Activated naive CD4-positive, alpha-beta T cell (primary cell): ENCODE measurements at places on chromosomes 16 and 17.

DNA sequence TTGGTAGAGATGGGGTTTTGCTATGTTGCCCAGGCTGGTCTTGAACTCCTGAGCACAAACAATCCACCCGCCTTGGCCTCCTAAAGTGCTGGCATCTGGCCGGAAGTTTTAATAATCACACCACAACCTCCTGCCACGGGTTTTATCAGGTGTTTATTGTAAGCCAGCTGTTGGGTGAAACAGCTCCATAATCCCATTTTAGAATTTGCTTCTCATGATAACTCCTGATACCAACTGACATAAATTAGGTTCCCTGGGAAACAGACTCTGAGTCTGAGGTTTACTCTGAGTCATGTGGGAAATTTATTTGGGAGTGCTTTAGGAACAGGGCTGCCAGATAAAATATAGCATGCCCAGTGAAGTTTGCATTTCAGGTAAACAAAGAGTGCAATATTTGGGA lies 122.6 kb upstream of the MED13 start:
- DNase-seq: no peak

- no peak for DNase-seq
These were observed 70.5 kb downstream of the MARF1 start for GRCh38 chr16:15572329-15573001.

GRCh38 chr17:50790618-50791017 lies 23.3 kb upstream of the ANKRD40CL start:
- no peak for DNase-seq

DNA sequence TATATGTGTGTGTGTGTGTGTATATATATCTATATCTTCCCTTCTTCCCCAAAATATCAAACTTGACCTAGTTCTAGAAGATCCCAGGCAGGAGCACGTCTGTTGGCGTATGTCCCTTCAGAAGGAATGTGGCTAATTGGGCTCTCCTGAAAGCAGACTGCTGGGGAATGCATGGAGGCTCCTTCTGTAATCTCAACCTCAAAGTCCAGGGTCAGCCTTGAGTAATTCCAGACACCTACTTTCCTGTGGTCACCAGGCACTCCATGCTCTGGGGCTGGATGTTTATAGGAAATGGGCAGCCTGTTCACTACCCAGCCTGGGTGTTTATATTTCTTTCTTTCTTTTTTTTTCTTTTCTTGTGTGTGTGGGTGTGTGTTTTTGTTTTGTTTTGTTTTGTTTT lies 13.4 kb downstream of the BCO1 start:
- DNase-seq: no peak
